ENCODE measurements at places on chromosomes 6 and 20.

DNA sequence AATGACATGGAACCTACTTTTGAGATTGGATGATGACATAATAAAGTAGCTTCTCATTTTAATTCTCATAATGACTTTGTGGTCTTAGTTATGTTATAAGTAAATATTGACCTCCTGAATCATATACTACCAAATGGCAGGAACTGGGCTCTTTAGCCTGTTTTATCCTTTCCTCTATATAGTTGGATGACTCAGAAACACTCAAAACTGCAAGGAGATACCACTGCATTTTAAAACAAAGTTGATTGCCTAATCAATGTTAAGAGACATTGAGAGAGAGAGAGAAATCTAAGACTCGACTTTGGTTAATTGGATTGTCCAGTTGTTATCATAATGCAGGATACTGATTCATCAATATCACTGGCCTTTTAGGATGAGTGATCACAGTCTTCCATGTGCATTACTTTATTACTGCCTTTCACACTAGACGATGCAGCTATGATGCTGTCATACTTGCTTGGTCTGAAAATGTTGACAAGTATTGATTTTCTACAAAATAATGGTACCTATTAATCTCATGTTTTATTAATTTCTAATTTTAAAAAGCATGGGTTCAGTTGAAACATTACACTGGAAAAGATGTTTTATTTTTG, 320.0 kb downstream of the NKAIN2 start:
- no peak for DNase-seq

- DNase-seq: peak; percentile 25
Observed at GRCh38 chr20:17525650-17526049, 5.5 kb downstream of the BFSP1 start.

DNA sequence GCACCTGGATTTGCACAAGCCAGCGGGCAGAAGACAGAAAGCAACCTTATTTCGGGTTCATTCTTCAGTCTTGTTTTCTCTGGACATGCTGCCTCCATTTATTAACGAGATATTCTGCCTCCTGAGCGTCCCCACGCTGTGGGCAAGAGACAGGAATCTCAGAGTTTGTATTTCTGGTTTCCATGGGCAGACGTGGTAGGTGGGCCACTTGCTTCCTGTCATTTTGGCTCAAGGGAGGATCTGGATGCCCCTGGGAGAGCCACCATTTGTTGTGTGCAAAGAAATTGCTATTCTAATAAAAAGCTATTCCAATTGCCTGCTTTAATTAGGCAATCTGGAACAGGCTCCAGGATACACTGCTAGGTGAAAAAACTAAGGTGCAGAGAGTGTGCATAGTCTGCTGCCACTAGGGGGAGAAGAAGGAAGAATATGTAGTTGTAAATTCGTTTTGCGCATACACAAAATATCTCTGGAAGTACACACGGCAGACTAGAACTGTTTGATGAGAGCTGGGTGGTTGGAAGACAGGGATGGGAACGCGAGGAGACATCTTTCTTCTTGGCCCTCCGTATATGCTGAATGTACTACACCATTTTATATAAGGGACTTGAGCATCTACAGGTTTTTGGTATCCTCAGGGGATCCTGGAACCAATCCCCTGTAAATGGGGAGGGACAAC, 30.1 kb upstream of the SLC16A10 start:
- peak; percentile 50 for DNase-seq

DNA sequence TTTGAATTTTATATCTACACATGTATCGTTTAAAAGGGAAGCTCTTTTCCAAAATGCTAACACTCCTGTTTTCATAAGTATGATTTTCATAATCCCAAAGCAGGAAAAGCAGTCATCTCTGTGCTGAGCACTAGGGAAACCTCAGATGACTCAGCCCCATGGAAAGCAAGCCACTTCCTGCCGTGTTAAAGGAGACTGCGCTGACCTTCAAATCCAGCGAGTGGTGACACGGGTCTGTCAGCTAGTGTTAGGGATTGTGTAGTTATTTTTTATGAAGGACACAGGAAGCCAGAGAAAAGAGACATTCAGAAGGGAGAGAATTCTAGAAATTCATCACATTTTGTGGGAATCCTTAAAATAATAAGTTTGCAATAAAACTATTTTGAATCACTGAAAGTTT, 57.0 kb upstream of the CD93 start:
- peak; percentile 86 for DNase-seq

DNA sequence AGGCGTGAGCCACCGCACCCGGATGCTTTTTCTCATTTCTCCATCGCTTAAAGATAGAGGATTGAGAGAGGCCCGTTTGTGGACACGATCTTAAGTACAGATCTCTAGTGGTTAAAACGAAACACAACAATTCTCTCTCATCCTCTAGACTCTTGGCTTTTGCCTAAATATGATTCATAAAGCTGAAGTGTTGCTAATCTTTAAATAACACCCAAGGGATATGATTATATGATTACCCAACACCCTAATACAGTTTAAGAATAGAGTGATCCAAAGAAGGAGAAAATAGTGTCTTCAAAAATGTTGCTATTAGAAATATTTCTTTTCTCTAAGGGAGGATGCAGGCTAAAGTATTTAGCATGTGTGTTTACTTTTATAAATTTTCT, 50.4 kb downstream of the MTHFD1L start:
- no peak for DNase-seq

- no peak for DNase-seq
Observed at GRCh38 chr20:52972190-52972937, at the start of gene TSHZ2. TSHZ2 (plus strand) TSS chr20:52972358; CDS start chr20:52973294, 936 bp downstream.

DNA sequence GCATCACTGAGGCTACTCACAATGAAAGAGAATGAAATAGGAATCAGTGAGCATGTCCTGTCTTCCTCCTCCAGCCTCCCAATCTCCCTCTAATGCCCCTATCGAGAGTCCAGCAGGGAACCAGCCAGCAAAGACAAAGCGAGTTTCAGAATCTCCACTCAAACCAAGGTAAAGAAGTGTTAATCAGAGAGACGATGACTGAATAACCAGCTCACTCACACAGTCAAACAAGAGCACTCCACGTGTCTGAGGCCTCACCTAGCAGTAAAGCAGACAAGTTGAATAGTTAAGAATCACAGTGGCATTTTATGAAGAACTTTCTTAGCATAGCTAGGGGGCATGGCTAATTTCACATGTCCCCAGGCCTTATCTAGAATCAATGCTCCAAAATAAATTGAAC, 3.3 kb upstream of the TREM1 start:
- DNase-seq: no peak

- DNase-seq: no peak
Observed at GRCh38 chr20:42212391-42212790, 594.2 kb upstream of the CHD6 start.

DNA sequence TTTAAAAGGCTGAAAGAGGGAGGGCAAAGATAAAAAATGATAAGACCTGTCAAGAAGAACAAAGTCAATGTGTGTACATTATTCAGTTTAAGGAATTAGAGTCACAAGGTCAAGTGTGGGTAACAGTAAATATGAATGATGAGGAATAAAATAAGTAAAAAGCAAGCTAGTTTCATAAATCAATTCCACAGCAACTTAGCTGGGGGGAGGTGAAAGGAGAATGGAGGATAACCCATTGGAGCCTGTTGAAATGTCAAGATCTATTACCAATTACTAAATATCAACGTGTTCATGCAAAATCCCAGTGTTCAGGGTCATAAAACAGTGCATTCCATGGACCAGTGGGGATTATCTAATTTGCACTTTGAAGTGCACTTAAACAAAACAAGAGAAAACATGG, 242.9 kb downstream of the TBX18 start:
- DNase-seq: no peak

- no peak for DNase-seq
Observed at GRCh38 chr6:169957351-169957963, 206.0 kb downstream of the ERMARD start.

GRCh38 chr6:37788259-37788658, 31.3 kb upstream of the ZFAND3 start:
- peak; percentile 71 for DNase-seq

DNA sequence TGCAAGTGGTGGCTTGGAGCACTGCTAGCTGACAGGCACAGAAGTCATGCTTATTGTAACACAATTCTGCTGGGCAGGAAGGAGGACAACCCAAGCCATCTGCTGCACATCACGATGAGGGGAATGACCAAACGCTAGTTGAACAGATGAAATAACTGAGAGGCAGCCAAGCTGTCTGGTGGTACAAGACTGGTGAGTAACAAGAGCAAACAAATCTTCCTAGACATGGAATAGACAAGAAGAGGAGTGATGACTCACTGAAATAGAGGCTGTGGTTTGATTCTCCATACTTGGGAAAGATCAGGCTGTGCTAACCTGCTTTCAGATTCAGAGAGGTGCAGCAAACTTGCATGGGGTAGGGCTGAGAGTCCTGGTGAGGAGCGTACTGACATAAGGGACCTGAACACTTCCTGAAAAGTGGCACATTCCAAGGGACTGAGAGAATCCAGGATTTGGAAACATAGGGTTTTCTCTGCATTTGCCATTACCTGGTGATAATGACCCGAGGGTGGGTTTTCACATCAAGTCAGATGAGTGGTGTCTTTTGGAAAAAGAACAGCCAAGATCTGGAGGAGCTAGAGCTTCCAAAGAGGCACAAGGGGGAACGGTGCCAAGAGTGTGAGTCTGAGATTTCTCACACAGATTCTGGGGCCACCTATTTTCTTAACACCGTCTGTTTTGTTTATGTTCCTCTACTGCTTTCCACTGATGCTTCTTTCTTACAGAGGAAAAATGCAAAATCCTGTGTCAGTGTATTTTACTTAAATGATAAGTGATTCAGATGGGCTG, 60.0 kb downstream of the PRL start:
- peak; percentile 91 for DNase-seq

DNA sequence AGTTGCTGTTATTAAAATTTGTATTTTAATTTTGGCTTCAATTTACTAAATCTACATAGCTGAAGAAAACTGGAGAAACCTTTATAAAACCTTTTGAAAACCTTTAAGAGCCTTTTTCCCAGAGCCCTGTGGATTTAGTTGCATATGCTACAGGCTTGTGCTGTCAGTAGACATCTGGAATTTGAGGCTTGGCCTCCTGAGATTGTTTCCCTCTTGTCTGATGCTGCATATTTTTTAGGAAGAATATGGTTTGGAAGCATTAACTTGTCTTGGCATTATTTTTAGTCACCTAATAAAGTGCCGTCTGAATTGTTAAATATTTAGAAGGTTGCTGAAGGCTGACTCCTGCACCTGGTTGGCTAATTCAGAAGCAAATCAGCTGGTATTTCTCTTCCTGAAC, 369.4 kb downstream of the UTRN start:
- no peak for DNase-seq

DNA sequence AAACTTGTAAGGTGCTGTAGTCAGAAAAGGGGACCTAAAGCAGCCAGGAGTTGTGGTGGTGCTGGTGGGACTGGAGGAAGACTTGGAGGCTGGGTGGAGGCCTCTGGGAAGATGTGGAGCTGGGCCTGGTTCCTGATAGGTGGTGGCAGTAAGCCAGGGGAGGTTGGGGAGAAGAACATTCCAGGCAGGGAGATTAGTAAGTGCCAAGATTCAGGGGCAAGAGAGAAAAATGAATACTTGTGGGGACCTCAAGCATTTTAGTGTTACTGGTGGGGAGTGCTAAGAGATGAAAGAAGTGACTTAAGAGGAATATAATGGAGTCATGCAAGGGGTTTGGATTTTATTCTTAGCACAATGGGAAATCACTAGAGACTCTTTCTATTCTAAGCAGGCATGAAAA, 79.0 kb upstream of the B3GAT2 start:
- DNase-seq: peak; percentile 5

DNA sequence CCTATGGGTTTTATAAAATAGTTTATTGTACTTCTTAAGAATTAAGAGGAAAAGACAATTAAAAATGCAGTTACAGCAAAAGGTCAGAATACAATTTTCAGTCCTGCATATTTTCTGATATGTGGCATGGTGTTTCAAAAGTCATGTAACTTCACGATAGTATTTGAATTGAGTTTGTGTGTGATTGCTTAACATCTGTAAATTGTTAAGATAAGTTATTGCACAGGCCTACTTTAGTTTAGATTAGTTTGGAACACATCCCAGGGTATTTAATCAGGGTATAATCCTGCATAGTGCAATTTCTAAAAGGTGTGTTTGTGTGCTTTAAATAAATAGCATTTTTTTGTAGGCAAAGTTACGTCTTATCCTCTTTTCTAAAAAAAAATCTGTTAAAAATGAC, 289.6 kb downstream of the RIMS1 start:
- DNase-seq: no peak

- no peak for DNase-seq
Observed at GRCh38 chr6:35164277-35164676, 23.1 kb upstream of the TCP11 start.

GRCh38 chr20:45867819-45868176, 10.4 kb downstream of the ZSWIM3 start:
- peak; percentile 70 for DNase-seq

GRCh38 chr6:98416027-98416426, 418.3 kb upstream of the POU3F2 start:
- no peak for DNase-seq

DNA sequence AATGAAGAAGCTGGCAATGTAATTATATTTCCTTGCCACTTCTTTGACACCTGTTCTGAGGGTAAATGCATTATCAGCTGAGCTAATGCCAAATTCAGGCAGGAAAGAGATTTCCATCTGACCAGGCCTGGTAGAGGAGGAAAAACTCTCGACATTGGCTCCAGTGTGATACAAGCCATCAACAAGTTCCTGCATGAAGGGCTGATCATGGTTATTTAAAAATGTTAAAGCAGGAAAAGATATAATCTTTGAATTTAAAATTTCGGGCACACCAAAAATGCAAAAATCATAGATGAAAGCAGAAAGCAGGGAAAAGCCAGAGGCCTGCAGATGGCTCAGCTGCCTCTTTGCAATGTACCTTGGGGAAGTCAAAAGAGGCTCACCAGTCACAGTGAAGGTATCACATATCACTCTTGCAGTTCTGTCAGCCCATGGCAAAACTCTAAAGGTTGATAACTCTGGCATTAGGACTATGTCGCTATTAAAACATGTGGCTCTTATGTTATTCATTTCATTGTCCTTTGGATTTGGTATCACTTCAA, 39.1 kb downstream of the LGSN start:
- DNase-seq: no peak

DNA sequence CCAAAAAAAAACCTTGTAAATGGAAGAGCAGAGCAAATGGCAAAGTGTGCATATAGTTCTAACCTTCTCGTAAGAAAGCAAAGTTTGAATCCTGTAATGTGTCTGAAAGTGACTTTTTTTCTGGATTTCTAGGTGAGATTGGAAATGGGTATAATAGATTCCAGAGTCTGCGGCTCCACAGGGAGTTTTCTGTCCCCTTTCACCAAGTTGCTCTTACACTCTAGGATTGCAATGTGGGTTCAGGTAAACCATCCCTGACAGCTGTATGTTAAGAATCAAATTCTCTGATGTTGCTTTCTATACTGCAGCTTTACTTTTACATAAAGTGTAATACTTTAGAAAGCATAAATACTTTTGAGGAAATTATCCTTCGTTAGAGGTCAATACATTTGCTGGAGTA, 260.1 kb downstream of the PRL start:
- DNase-seq: no peak

Data from EL (cell line).